Stimulated activated CD8-positive, alpha-beta memory T cell treated with anti-CD3 and anti-CD28 coated beads, Interleukin-15, amount 100 ng/mL, for 48 hours (primary cell): ENCODE measurements at places on chromosomes 1 and 21.

DNA sequence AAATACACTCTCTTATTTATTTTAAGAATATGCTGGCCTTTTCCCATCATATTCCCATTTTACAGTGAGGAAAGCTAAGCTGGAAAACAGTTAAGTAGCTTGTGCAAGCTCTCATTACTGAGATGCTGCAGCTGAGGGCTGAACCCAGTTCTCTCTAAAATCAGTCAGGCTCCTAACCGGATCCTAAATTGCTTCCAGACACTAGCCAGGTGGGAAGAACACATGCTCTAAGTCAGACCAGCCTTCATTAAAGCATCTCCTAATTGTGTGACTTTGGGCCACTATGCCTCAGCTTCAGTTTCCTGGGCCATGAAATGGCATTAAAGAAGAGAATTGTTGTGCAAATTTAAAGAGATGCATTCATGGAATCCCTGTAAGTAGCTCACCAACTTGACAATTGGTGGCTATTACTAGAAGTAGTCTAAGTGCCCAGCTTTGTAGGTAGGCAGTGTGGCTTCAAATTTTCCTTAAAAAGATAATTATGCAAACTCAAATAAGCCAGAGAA, 228.4 kb downstream of the DAB1 start:
- no peak for DNase-seq

DNA sequence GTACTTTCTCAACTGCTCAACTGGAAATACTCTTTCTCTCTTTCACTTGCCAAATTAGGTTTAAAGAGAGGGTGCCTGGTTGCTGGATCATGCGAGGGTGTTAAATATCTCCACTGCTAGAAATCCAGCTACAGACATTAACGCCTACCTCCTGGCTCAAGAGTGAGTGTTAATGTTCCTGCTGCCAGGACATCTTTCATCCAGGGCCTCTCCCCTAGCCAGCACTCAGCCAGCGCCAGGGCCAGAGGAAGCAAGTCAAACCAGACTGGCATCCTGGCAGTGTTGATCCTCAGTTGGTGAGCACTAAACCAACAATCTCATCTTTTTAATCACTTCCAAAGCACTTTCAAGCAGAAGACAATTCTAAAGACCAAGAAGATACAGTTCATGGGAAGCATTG, 92.9 kb upstream of the BARHL2 start:
- no peak for DNase-seq

- no peak for DNase-seq
Measured at GRCh38 chr1:3364551-3364950, 89.9 kb upstream of the ARHGEF16 start.

DNA sequence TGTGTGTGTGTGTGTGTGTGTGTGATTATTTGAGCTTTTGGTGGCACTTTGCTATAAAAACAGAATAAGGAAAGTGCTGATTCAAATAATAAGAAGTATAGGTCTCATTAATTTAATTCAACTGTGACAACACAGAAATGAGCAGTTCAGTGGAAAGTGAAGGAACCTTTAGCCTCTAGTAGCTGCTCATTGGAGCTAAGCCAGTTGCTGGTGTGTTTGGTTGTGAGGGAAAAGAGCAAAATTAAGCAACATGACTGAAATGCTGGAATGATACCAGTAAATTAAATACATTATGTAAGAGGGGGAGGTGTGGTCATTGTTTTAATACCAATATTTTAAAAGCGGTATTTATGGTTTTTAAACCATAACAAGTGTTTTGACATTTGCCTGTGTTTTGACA, 55.2 kb downstream of the KIAA0040 start:
- DNase-seq = no peak

DNA sequence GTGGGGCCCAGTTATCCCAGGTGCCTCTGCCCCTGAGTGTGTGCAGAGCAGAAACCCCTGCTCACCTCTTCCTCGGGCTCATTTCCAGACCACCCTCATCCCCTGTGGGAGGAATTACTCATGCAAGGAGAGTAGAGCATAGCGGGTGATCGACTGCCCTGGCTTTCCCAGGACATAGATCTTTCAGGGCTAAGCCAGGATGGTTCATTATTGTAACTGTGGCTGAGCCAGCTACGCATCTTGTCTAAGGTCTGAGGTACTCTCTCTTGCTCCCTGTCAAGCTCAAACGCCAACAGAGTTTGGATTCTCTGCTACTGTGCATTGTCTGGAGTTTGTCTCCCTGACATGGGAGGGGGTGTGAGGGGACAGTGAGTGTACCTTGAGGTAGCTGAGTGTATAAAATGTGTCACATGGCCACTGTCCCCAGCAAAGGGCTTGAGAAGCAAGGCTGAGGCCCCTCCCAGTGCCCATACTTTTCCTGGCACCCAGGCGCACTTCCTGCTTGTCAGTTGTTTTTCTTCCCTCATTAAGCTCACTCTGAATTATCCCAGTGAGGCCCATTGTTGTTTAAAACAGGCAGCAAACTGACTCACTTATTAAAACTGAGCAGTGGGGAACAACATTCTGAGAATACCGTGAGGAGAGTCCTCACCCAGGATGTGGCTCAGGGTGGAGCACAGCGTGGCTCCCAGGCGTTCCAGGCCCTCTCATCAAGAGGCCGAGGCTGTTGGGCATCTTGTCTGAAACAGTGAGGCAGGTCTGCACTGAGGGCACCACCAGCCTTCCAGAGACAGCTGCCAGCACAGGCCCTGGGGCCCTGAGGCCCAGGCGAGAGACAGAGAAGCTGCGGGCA, 92.9 kb downstream of the LAMC2 start:
- DNase-seq = no peak
